ENCODE measurements at places on chromosomes 3 and 15. TPM values are rescaled to one million over a fixed set of nuclear protein-coding genes. Genes with fewer than 3 reads are reported as not detected.

The CSTA gene
- not detected for total RNA-seq

- DNase-seq: no peak
- H3K36me3 ChIP-seq: no peaks in the 10 kb centered on the region
- H3K4me3 ChIP-seq: no peak overlapping the region
- H3K27ac ChIP-seq: no peak overlapping the region
These were observed 14.6 kb upstream of the DUSP7 start for GRCh38 chr3:52070724-52071621.

The CNTN6 gene
- not detected for total RNA-seq

DNA sequence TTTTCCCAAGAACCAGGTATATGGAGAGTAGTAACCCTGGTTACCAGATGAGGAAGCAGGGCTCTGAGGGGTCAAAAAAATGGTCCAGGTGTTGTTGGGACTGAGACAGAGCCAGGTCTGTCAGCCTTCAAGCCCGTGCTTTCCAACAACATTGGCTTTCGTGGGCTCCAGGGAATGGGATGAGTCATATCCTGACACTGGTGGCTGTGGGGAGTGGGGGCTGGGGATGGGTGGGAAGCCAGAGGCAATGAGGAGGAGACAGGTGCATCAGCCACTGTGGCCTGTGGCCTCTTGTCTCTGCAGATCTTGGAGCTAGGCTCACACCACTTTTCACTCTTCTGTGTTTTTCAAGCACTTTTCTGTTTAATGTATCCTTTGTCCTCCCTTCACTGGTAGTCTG lies 38.2 kb downstream of the CORO2B start:
- no peak for DNase-seq
- no peak overlapping the region for H3K27ac ChIP-seq
- no peaks in the 10 kb centered on the region for H3K4me1 ChIP-seq
- no peak overlapping the region for H3K4me3 ChIP-seq

The RTP3 gene
- not detected for total RNA-seq

The ADAMTS17 gene
- 2.6 TPM for total RNA-seq

DNA sequence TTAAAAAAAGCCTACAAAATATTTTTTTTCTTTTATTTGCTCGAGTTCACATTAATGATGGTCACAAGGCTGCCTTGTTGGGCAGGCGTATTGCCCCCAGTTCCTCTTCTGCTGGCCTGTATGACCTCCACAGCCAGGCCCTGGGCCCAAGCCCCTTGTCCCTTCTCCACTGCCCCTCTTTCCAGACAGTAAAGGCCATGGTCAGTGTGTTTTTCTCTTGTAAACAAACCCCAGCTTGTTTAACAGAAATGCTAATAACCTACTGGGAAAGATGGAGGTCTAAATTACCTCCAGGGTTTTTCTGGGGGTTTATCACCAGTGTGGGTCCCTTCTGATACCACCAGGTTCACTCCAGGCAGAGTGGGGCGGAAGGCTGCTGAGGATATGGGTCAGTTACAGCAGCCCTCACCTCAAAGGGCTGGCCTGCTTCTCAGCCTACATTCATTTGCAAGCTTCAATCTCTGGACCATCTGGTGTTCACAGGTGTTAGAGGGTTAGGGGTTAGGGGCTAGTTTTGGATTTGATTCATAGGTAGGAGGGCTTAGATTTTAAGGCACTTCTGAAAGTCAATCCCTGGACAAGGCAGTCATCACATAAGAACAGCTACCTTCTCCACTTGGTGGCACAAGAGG lies 2.0 kb upstream of the MANF start:
- no peak for DNase-seq
- no peaks in the 10 kb centered on the region for H3K27me3 ChIP-seq
- H3K4me3 ChIP-seq: peak overlapping the region; percentile 98
- peaks cover 12% of the 10 kb centered on the region for H3K36me3 ChIP-seq

GRCh38 chr3:101687142-101687931 lies 819 bp upstream of the RPL24 start:
- H3K36me3 ChIP-seq: peaks cover 24% of the 10 kb centered on the region
- H3K27ac ChIP-seq: peak overlapping the region; percentile 99
- H3K27me3 ChIP-seq: no peaks in the 10 kb centered on the region
- H3K4me1 ChIP-seq: peaks cover 51% of the 10 kb centered on the region

The SEMA6D gene
- not detected for total RNA-seq

GRCh38 chr3:61908382-61908781 lies 347.0 kb downstream of the PTPRG start:
- no peak overlapping the region for H3K4me3 ChIP-seq
- H3K4me1 ChIP-seq: no peaks in the 10 kb centered on the region

DNA sequence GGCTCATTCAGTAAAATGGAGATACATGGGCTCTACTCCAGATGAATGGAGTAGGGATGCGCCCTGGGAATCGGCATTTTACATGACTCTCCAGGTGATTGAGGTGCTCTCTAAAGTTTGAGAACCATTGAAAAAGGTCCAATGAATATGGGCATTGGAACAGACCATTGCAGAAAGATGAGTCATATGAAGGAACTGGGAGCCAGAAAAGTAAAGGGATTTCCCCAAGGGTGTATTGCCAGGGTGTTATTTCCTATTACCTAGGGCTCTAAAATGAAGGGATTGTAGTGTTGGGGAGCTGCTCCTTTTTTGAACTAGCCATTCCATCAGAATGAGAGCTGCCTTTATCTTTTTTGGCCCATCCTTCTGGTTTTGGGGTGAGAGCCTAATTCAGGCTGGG lies 21.7 kb downstream of the CLDN11 start:
- no peak for DNase-seq
- H3K4me3 ChIP-seq: no peak overlapping the region
- H3K27me3 ChIP-seq: peaks cover 16% of the 10 kb centered on the region

DNA sequence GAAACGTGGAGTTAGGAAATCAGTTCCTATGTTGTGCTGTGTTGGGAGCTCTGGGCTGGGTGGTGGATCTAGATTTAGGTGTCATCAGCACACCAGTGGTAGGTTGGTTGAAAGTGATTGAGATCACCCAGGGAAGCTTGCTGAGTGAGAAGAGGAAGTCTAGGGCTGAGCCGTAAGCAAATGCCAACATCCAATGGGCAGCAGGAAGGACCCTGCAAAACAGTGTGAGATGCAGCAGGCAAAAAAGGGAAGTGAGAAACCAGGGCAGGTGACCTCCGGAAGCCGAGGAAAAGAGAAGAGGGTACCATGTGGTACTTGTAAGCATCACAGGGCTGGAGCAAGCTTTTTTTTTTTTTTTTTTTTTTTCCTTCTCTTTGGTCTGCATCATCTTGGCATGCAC lies 15.9 kb upstream of the COPG1 start:
- peaks cover 53% of the 10 kb centered on the region for H3K4me1 ChIP-seq
- no peak overlapping the region for H3K4me3 ChIP-seq
- DNase-seq: no peak
- no peak overlapping the region for H3K27ac ChIP-seq

- no peaks in the 10 kb centered on the region for H3K27me3 ChIP-seq
- H3K36me3 ChIP-seq: peaks cover 12% of the 10 kb centered on the region
- no peak overlapping the region for H3K4me3 ChIP-seq
- H3K27ac ChIP-seq: peak overlapping the region; percentile 43
These were observed 29.2 kb downstream of the POLG start for GRCh38 chr15:89305395-89305794.

DNA sequence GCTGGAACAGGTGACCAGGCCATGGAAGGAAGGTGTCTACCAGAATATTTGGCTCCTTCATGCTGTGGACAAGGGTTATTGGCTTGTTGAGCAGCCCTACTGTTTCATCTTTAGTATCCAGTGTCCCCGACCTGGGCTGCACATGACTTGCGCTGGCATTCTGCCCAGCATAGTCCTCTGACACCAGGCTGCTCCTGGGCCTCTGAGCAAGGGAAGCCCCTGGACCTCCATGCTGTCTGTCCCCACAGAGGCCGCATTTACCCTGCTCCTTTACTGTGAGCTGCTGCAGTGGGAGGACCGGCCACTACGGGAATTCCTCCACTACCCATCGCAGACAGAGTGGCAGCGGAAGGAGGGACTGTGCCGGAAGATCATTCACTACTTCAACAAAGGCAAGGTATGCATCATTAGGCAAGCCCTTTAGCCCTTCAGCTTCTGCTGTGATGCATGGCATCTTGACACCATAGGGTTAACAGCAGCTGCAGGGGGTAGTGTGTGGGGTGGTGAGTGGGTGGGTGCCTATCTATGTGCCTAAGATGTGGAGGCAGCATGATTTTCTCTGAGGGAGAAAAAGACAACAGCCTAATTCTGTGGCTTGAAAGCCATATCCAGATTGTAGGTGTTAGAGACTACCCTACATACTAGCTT lies 44.0 kb upstream of the MANF start:
- H3K36me3 ChIP-seq: no peaks in the 10 kb centered on the region
- no peak for DNase-seq
- H3K27me3 ChIP-seq: no peaks in the 10 kb centered on the region
- no peaks in the 10 kb centered on the region for H3K4me1 ChIP-seq

DNA sequence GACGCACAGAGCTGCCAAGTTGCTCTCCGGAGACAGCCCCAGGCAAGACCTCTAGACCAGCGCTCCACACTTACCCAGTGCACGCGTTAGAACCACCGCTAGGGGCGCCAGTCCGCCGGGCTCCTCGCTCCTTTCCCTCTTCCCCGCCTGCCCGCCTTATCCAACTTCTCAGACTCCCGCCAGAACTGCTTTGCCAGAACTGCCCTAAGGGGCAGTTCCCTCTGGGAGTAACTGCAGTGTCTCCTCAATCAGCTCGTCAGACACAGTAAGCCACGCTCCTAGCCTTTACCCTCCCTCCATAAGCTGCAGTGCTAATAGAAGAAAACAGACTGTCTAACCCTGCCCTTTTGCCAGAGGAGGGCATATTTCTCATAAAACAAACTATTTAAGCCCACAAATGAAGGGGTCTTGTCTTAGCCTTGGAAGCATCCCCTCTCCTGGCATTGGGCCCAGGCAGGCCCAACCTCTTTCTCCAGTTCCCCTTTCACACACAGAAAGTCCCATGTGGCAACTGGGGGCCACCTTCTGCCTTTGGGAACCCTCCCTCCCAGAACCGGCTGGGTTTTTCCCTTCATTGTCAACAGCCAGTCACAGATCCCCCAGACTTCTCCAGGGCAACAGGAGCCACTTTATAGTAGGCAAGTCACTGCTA lies 3.7 kb downstream of the BMF start:
- no peaks in the 10 kb centered on the region for H3K27me3 ChIP-seq
- H3K4me3 ChIP-seq: peak overlapping the region; percentile 95
- no peaks in the 10 kb centered on the region for H3K36me3 ChIP-seq
- peak; percentile 81 for DNase-seq
- H3K27ac ChIP-seq: peak overlapping the region; percentile 79

The LMAN1L gene
- 0.72 TPM for total RNA-seq

DNA sequence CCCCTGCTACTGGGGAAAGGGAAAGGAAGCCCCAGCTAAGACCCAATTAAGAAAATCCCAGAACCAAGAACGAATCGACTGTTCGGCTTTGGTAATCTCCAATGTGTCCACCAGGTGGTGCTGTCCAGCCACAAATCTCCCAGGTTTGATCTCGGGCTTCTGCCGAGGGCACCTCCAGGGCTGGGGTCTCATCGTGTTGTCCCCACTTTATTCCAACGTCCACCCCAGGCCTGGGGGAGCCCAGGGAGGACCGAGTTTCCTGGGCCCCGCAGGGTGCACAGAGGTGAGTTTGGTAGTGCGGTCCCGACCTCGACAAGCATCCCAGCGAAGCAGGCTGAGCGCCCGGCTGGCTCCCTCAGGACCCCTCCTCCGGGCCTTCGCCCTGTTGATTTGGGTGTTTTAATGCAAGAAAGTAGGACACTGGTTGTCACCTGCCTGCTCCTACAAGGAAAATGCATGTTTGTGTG lies 185.1 kb downstream of the GOLGA6L6 start:
- no peaks in the 10 kb centered on the region for H3K36me3 ChIP-seq
- H3K27ac ChIP-seq: no peak overlapping the region
- H3K4me1 ChIP-seq: peaks cover 5% of the 10 kb centered on the region
- no peaks in the 10 kb centered on the region for H3K27me3 ChIP-seq

GRCh38 chr15:66429117-66429516 lies 42.4 kb downstream of the MAP2K1 start:
- peaks cover 59% of the 10 kb centered on the region for H3K4me1 ChIP-seq
- no peak overlapping the region for H3K4me3 ChIP-seq
- H3K27ac ChIP-seq: no peak overlapping the region
- no peaks in the 10 kb centered on the region for H3K27me3 ChIP-seq

The RBMS3 gene
- 2.5 TPM for total RNA-seq

GRCh38 chr3:6862880-6863195 lies 1.9 kb downstream of the GRM7 start:
- H3K27ac ChIP-seq: no peak overlapping the region
- peaks cover 4% of the 10 kb centered on the region for H3K36me3 ChIP-seq
- DNase-seq: no peak
- H3K4me1 ChIP-seq: no peaks in the 10 kb centered on the region
- H3K27me3 ChIP-seq: peaks cover 22% of the 10 kb centered on the region

- peak; percentile 40 for DNase-seq
- peaks cover 44% of the 10 kb centered on the region for H3K27me3 ChIP-seq
- H3K4me1 ChIP-seq: peaks cover 11% of the 10 kb centered on the region
- peaks cover 19% of the 10 kb centered on the region for H3K36me3 ChIP-seq
These were observed 136.9 kb downstream of the NUP210 start for GRCh38 chr3:13282986-13283876.

DNA sequence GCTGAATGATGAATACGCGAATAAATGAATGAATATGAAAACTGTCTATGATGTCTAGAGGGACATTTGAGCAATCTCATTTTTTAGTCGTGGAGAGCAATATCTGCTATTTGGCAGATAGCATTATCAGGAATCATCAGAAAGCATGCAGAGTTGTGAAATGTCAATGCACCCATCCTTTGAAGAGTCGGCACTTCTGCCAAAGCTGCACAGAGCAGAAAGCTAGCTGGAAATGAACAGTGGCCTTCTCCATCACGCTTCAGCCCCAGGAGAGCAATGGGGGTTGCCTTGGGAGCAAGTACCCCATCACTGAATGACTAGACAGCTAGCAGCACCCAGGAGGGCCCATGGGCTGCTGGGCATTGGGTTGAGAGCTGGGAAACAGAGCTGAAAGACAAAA lies 69.1 kb upstream of the PROK2 start:
- H3K4me3 ChIP-seq: no peak overlapping the region
- DNase-seq: no peak
- no peaks in the 10 kb centered on the region for H3K36me3 ChIP-seq

The SEMA3F gene
- 0.25 TPM for total RNA-seq

The FBXO40 gene
- not detected for total RNA-seq

The IL17RC gene
- 0.93 TPM for total RNA-seq

The RBP2 gene
- not detected for total RNA-seq

GRCh38 chr3:134328846-134329245 lies 45.4 kb downstream of the AMOTL2 start:
- H3K4me3 ChIP-seq: no peak overlapping the region
- peaks cover 3% of the 10 kb centered on the region for H3K4me1 ChIP-seq
- H3K36me3 ChIP-seq: no peaks in the 10 kb centered on the region
- no peak overlapping the region for H3K27ac ChIP-seq

- no peak overlapping the region for H3K27ac ChIP-seq
- peaks cover 50% of the 10 kb centered on the region for H3K36me3 ChIP-seq
- no peaks in the 10 kb centered on the region for H3K27me3 ChIP-seq
- H3K4me3 ChIP-seq: no peak overlapping the region
- no peaks in the 10 kb centered on the region for H3K4me1 ChIP-seq
- DNase-seq: no peak
These were observed 21.7 kb downstream of the NUSAP1 start for GRCh38 chr15:41354371-41354770.

- H3K36me3 ChIP-seq: no peaks in the 10 kb centered on the region
- H3K27ac ChIP-seq: no peak overlapping the region
- peaks cover 21% of the 10 kb centered on the region for H3K27me3 ChIP-seq
- H3K4me3 ChIP-seq: no peak overlapping the region
These were observed 136.5 kb upstream of the TBL1XR1 start for GRCh38 chr3:177333533-177334520.

Data from activated T-cell treated with anti-CD3 and anti-CD28 coated beads, Interleukin-2, amount 50 U/mL, for 72 hours (primary cell).